Epithelial cell of prostate (primary cell): ENCODE measurements at places on chromosomes 3 and 15.

GRCh38 chr3:34073961-34074360 is 275.5 kb downstream of the PDCD6IP start:
- DNase-seq, result no peak

GRCh38 chr3:104291878-104292277 is 1074.8 kb upstream of the ALCAM start:
- DNase-seq, result no peak

DNA sequence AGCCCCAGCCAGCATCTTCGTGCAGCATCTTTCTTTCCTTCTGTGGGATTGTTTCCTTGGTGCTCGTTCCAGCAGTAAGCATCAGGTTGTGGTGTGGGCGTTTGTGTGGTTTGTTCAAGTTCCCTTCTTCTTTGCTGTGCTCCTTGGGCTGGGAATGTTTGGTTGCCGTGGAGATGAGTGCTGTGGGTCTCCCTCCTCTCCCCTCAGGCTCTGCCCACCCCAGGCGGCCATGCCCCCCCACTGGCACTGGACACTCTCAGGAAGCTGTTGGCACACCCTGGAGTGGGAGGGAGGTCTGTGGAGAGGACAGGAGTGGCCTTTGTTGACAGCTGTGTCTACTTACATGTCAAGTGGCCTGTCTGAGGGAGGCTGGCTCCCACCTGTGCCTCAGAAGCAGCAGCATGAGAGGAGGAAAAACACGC is 46.5 kb upstream of the SACM1L start:
- DNase-seq, result no peak

- DNase-seq, result no peak
Observed at GRCh38 chr15:71733122-71733521, 77.2 kb upstream of the NR2E3 start.

DNA sequence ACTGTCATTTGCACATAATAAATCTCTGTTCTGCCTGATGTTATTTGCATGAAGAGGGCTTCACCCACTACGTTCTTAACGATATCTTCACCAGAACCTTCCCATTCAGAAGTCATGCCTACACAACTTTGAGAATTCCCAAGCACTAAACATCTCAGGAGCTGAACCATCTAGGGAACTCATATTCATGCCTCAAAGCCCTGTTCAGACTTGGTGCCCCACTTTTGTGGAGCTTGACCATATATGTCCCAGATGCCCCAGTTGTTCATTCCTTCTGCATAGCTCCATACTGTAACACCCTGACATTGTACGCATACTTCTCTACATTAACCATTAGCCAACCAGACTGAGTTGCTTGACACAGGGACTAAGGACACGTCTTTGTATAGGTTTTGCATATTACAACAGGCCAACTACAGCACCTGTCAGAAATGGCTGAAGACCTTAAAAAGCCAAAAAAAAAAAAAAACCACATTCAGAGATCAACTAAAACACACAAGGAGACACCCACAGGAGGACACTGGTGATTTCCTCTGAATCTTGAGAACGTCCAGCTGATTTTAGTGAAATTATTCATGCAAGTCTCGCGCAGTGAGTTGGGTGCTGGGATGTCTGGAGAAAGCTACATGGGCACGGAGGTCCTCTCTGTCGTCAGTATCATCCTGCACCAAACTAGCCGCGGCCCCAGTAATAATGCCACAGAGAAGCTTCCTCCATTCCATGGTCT is 141.4 kb downstream of the FOXP1 start:
- no peak for DNase-seq

GRCh38 chr3:151383956-151384355 is 597 bp downstream of the P2RY12 start:
- DNase-seq, result no peak

DNA sequence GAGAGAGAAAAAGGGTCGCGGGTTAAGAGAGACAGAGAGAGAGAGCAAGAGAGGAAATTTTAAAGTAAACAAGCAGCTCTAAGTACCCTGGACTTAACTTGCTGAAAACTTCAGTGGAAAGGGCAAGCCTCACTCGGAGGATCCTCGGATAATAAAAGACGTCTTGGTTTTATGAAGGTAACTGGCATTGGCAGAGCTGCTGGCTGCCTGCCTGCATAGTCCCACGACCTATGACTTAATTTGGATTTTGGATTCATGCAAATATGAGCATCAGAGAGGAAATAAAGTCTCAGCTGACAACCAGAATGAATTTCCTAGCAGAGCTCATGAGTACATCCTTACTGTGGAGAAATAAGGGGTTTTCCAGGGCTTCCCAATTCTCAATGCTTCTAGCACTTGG is 95.1 kb upstream of the PDZRN3 start:
- no peak for DNase-seq

- no peak for DNase-seq
Observed at GRCh38 chr15:48717458-48717857, 71.9 kb upstream of the FBN1 start.

GRCh38 chr3:66312039-66312438 is 91.2 kb downstream of the SLC25A26 start:
- no peak for DNase-seq

GRCh38 chr3:31232055-31233025 is 300.4 kb upstream of the STT3B start:
- no peak for DNase-seq

DNA sequence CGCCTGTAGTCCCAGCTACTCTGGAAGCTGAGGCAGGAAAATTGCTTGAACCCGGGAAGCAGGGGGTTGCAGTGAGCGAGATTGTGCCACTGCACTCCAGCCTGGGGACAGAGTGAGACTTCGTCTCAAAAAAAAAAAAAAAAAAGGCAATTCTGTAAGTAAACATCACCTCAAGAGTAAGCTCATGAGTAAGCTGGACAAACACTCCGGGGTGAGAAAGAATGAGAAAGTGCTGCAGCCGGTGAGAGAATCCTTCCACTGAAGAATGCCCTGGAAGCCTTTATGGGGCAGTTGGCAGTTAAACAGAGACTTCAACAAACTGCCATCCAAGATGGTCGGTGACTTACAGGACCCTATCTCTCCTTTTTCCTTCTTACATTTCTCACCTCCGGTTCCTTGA is 47.5 kb downstream of the FEZF2 start:
- DNase-seq, result no peak

DNA sequence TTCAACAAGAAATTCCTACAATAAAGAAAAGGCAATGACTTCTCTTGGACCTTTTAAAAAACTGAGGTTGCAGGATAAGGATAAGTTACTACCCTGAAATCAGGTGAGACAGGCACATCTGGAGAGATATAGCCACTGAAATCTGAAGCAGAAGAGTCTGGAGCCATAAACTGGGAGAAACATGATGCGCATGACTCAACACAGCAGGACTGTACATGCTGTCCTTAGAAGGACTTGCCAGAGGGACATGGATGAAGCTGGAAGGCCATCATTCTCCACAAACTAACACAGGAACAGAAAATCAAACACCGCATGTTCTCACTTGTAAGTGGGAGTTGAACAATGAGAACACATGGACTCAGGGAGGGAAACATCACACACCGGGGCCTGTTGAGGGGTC is 1020.2 kb downstream of the AGBL1 start:
- DNase-seq, result peak; percentile 12

DNA sequence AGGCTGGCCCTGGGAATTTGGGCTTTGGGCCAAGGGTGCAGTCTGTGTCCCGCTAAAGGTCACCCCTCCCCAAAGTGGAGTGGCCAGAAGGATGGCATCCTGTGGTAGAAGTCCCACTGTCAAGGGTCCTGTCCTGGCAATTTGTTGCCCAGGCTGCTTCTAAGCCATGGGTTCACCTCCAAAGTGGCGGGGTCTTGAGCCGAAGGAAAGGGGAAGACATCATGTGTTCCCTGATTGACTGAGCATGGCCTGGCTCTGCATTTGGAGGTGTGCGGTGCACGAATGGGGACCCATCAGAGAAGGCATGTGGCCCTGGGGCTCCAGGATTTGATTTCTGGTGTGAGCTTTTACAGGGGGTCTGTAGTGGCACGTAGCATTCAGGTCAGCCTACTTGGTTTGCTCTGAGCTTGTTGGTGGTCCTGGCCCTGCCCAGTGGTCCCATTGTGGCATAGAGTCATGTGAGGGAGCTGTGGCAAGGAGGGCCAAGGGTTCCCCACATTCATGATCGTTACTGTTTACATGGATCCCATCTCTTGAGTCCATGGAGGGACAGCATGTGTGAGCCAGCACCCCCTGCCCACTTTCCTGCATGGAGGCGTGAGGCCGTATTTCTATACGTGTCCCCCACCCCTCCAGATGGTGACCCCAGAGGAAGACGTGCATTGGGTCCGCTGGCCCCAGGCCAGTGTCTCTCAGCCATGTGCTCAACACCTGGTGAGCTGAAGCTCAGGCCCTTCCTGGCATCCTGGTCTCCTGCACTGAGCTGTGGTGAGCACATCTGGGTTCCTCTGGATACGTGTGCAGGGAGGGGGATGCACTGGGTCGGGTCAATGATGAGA is 225.1 kb downstream of the SNRPN start:
- DNase-seq, result no peak

DNA sequence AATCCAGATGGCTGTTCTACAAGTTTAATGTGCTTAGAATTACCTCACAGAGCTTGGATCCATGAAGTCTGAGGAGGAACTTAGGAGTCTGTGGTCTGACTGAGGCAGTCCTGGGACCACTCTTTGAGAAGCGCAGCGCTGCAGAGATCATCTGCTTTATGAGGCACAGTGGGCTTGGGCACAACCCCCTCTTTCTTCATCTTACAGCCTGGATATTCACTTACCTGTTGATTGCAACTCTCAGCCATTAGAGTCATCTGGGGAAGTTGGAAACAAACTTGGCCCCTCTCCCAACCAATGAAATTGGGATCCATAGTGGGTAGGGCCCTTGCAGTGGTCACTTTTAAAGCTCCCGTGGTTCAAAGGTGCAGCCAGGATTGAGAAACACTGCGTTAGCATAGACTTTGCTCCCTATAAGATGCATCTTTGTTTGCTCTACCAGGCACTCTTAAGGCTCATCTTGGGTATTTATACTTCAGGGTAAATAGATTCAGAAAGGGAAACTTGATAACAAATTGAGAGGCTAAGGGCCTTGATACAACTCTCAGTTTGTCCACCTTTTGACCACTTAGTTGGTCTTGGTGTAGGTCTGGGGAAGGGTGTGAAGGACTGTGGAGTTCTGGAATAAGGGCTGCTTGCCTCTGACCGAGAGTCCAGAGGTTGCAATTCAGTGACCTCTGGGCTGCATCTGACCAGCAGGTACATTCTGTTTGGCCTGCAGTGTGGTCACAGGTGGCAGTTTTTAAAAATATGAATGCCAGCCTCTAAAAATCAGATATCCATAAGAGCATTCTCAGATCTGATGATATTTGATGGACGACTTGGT is 22.8 kb downstream of the FEM1B start:
- no peak for DNase-seq

DNA sequence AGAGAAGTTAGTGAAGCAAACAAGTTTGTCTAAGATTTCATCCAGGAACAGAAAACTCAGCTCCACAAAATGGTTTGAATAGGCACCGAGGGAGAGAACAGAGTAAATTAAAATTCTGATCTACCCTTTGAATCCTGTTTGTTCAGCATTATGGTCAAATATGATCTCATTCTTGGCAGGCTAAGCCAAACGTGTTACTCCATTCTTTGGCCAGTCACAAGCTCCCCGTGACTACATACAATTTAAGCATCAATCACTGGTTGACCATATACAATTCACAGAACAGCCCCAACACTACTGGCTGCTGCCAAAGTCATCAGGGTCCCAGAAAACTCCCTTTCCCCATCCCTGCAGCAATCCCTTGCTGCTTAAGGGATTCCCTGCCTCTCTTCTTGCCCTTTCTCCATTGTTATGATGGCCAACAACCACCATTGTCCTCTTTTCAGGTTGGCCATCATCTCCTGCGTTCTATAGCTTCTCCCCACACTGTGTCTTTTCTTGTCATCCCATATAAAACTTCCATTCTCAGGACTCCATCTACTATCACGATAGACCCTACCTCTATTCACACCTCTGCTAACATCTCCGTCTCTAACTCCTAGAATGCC is 46.3 kb downstream of the GOLIM4 start:
- DNase-seq, result no peak

GRCh38 chr3:52277972-52278509 is 408 bp downstream of the WDR82 start:
- DNase-seq, result no peak

- DNase-seq, result no peak
Observed at GRCh38 chr3:120649830-120650233, 32.2 kb downstream of the HGD start.

- no peak for DNase-seq
Observed at GRCh38 chr3:44363591-44363990, 25.0 kb downstream of the TCAIM start.

GRCh38 chr3:79604681-79605080 is 163.1 kb downstream of the ROBO1 start:
- DNase-seq, result no peak

GRCh38 chr15:67836955-67837354 is 2.9 kb downstream of the RNU6-1 start:
- DNase-seq, result no peak

DNA sequence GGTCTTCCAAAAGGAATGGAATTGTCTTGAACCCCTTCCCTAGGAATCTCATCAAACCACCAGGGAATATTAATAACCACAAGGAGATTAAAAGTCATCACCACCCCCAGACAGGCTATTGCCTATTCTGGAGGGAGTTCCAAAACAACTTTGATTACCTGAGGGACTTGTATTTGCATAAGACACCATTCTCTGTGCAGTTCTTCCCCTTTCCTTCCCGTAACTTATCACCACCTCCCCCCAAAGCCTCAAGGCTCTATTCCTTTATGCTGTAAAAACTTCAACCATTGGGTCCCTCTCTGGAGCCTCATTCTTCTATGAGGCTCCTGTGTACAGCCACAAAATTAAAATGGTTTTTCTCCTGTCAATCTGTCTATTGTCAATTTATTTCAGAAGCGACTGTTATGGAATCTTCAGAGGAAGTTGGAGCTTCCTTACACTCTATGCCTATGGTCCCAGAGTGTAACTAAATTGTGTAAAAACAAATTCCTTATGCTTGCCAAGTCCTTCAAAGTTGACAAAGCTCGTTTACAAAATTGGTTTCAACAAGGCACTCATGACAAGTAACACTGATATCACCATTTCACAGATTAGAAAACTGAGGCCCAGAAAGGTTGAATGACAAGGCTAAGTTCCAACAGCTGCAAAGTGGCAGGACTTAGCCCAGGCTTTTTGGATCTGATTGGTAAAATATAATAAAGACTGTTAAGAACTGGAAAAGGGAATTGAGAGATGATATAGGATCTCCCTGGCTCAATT is 68.3 kb upstream of the HERC1 start:
- no peak for DNase-seq

- no peak for DNase-seq
Observed at GRCh38 chr3:33030246-33030645, 66.7 kb downstream of the GLB1 start.

GRCh38 chr15:64767203-64767602 is 8.2 kb downstream of the RBPMS2 start:
- DNase-seq, result no peak

GRCh38 chr15:49982584-49982983 is 136.4 kb downstream of the ATP8B4 start:
- DNase-seq, result no peak

- DNase-seq, result no peak
Observed at GRCh38 chr15:74610302-74610951, 5.2 kb upstream of the CLK3 start.
